ENCODE measurements at places on chromosomes 5 and 9.

DNA sequence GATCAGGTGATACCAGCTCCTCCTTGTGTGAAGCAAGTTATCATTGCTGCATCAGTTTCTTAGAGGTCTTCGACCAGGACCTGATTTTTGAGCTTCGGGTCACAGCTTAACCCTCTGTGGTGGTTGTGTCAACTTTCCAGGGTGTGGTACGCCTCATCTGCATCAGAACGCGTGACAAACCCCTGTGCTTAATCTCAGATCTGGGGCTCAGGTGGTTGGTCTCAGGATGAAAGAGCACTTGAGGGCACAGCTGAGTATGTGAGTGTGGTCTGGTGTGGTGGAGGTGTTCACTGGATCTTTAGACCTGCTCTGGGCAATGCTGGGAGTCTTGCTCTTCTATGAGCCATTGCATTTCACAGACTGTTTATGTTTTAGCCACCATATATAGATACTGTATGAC lies 64.1 kb downstream of the OSTF1 start:
- no peak for DNase-seq

- no peak for DNase-seq
Measured at GRCh38 chr9:73701415-73702057, 549.9 kb downstream of the ANXA1 start.

DNA sequence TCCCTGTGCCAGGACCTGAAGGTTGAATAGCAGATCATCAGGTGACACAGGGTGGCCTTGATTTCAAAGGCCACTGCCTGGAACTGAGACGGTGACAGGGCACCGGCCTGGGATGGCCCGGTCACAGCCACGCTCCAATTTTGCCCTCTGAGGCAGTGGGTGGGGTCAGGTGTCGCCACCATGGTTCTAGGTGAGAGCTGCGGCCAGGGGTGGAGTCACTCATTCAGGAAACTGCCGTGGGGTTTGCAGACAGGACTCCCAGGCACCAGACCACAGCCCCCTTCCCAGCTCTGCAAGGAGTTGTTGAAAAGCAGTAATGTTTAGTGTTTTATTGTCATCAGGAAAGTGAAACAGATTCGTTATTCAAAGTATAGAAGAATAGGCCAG lies 17.3 kb upstream of the RNU6ATAC start:
- no peak for DNase-seq

DNA sequence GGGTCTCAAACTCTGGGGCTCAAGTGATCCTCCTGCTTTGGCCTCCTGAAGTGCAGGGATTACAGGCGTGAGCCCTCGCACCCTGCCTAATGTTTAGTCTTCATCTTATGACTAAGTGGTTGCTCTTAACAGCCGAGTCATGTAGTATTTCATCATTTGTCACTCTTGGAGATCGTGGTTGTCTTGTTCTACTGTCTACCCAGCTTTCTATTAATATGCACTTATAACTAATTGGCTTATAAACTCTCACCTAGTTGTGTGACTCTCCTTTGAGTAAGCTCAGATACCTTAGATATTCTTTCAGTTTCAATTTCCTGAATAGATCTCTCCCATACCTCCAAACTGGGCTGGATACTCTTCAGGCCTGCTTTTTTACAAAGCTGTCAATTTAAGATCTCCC lies 19.9 kb downstream of the SLC44A1 start:
- no peak for DNase-seq
